ENCODE measurements at places on chromosomes 6 and 20.

- DNase-seq, result no peak
These were observed 21.7 kb upstream of the OCSTAMP start for GRCh38 chr20:46572153-46572552.

GRCh38 chr6:38671885-38672467 is 31.0 kb downstream of the GLO1 start:
- DNase-seq, result peak; percentile 15

- DNase-seq, result no peak
These were observed 14.5 kb upstream of the RAMACL start for GRCh38 chr6:166600931-166601330.

DNA sequence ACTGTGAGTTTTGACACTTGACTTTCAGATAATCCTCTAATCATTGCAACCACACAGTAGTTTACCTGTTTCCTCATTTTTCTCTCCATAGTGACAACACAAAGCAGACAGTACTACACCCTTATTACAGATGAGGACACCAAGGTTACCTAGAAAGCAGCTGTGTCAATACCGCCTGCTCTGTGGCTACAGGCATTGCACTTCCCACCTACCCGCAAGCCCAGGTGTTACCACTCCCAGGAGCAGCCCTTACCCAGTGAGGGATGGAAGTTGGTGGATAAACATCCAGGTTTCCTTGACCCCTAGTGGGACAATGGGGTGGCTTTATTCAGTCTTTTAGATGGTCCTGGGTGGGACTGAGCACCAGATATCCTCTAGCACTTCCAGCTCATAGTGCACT is 503.6 kb downstream of the PTPRT start:
- no peak for DNase-seq

GRCh38 chr20:57869291-57869950 is 159.6 kb upstream of the PMEPA1 start:
- DNase-seq, result no peak

DNA sequence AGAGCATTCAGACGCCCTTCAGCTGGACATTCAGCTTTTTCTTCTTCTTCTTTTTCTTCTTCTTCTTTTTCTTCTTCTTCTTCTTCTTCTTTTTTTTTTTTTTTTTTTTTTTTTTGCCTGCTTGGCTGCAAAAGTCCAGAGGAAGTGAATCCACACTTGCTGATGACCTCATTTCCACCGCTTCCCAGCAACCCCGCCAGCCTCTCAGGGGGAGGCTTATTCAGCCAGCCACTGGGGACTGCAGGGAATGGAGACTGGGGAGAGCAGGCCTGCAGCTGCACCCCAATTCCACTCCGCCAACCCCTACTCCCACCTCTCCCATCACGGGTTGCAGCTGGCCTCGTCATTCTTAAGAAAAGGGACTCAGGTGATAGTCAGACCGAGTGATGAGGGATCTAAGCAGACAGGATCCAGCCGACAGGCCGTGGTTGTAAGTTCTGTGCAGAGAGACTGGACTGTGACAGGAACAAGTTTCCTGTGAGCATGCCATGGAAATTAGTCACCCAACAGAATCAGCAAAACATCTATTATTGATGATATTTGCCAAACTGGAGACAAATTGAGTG is 59.0 kb upstream of the QKI start:
- DNase-seq, result no peak

- DNase-seq, result no peak
These were observed 203.3 kb upstream of the TAB2 start for GRCh38 chr6:149114167-149114566.

DNA sequence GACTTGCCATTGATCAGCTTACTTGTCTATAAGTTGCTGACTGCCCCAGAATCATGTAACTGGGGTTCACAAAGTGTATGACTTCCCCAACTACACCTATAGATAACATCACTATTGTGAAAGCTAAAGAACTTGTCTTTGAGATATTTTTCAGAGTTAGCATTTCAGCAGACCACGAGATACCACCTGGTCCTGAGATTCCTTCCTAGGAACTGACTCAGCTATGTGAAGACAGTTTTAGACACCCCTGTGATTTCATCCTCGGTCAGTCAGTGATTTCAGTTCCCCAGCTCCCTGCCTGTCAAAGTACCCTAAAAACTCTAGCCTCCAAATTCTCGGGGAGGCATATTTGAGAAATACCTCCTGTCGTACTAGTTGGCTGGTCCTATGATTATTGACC is 62.4 kb downstream of the TXNDC5 start:
- DNase-seq, result no peak

DNA sequence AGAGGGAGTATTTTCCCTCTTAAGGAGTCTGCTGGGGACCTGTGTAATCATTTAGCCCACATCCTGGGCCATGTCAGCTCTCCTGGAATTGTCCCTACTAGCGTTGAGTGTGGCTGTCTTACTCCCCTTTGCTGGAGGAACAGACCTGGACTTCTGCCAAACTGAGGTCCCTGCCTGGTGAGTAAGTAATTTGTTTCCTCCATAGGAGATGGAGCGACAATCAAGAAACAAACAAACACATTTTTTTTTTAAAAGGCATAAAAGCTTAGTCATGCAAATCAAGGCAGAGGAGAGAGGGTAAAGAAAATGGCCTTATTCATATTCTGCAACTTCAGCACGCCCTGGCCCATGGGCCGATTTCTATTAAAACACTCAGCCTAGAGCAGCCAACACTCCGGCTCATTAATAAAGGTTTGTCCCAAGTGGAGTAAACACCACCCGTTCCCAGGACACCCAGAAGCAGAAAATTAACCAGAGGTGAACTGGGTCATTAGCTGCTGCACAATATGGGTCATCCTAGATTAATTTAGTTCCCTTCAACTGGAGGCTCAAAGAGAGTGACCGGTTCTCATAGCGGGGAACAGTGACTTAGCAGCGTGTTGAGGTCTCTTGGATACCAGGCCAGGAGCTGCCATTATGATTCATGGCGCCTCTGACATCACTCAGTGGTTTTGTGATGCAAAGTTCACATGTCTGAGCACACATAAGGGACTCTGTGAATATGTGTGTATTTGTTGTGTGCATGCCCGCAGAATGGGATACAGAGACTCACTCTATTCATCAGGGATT is 165.0 kb upstream of the SULF2 start:
- no peak for DNase-seq

DNA sequence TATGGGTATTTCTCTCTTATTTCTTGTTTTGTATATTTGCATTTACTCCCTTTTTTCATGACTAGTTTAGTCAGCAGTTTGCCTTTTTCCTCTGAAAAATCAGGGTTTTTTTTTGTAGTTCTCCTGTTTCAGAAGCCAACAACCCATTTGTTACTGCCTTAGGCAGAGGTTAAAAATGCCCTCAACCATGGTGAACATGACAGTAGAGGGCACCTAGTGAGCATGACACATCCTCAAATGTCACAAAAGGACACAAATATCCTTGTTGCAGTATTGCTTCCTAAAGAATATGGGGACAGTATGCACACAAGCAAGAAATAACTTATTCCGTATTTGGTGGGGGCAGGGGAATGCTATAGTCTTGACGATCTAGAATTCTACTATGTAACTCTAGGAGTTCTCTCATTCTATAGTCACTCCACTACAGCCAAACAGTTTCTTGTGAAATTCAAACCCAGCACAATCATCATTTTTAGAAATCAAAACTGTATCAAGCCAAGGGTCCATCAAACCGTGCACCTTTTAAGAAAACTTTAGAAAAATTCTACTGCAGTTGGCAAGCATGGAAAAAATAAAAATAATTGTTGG is 47.0 kb downstream of the GOPC start:
- DNase-seq, result no peak

DNA sequence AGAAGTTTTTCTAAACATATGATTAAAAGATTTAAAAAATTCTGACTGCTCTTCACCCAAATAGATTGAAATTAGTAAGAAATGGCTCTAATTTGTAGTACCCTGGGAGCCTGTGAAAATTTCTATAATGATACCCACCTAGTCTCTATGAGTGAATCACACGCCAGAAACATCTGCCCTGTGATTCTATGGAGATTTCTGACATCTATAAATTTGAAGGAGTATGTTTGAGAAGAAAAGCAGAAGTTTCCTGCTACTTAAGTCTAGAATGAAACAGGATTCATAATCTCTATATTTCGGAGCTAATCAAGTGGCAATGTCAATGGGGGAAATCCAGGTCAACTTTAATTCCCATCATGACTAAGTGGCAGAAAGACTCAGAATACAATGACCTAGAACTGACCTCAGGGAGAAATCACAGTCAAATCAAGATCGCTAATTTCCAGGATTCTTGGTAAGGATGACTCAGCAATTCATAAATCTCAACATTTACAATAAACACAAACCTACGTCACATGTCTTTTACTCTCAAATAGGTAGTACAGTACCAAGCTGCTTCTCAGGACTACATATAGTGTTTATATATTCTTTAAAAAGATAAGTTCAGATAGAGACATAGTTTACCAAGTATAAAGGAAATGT is 186.2 kb upstream of the TNFAIP3 start:
- DNase-seq, result no peak

DNA sequence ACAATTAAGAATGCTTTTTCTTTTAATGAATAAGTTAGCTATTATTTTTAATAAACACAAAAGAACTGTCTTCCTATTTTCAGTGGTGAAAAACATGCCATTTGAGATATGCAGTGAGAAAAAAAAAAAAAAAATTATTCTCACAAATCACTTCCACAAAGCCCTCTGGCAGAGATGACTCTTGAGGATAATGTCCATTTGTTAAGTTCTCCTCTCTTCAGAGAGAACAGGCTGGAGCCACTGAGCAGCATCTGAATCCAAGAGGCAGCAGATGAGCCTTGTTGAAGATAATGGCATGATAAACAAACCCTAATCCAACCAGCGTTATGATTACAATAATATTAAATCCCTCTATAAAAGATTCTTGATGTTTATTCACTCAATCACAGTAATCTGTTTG is 105.0 kb downstream of the PTPRK start:
- DNase-seq, result no peak

GRCh38 chr6:106199331-106199730 is 113.2 kb downstream of the PRDM1 start:
- DNase-seq, result no peak

GRCh38 chr6:168385858-168386735 is 54.9 kb upstream of the SMOC2 start:
- DNase-seq, result no peak

- DNase-seq, result no peak
These were observed 178.6 kb downstream of the PLCB1 start for GRCh38 chr20:8310618-8311017.

DNA sequence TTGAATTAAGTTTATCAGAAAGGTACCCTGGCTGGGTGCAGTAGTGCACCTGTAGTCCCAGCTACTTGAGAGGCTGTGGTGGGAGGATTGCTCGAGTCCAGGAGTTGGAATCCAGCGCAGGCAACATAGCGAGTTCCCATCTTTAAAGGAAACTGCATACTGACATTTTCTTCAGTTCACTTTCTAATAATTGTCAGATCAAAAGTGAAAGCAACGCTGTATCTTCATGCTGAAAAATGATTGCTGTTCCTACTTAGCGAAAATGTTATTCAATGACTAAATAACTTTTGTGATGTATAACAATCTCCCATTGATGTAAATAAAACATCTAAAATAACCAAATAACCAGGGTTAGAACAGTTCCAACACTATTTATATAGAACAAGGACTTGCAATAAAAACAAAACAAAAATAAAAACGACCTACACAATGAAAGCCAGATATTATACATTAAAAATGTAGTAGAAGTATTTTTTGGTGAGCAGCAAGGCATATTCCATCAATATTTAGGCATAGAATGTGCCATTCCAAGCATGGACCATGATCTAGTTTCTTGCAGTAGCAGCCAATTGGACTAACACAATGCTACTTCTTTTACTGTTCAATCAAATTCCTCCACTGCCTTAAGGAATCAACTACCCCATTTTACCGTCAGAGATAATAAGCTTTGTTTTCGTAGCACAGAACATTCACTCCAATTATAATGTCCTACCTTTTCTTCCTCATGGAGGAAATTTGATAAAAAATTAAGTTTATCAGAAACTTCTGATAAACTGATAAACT is 1.5 kb downstream of the LATS1 start:
- no peak for DNase-seq

GRCh38 chr6:16688436-16688835 is 72.8 kb downstream of the ATXN1 start:
- no peak for DNase-seq

DNA sequence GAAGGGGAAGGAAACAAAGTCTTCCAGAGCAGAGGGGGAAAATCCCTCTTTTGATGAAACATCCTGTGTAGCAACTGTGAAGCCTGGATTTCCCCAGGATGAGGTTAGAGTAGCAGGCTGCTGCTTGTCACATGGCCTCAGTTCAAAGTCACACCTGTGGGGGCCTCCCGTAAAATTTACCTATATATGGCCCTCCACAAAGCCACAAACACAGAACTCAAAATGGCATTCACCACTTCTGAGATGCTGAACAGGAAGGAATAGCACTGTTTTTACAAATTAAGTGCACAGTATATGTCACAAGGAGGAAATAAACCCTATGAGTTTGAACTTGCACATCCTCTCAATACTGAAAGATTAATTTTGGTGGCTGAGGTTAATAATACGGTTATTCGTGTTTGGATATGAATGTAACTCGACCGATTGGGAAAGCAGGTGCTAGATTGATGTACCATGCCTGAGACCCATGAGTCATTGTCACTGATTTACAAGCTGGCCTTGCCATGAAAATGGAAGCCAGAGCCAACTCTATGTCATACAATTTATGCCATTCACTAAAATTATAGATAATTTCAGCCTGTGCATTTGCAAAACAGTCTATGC is 70.6 kb downstream of the SGK1 start:
- DNase-seq, result peak; percentile 72

All from activated naive CD4-positive, alpha-beta T cell treated with Interleukin-2 at 50 U/mL for 16 hours (primary cell).